Activated naive CD4-positive, alpha-beta T cell treated with Interleukin-2 at 50 U/mL for 16 hours (primary cell): ENCODE measurements at places on chromosomes 16 and 17.

- no peak for DNase-seq
Observed at GRCh38 chr17:78249818-78250806, 18.7 kb downstream of the TMEM235 start.

GRCh38 chr17:41439375-41439774, 1.4 kb downstream of the KRT38 start:
- no peak for DNase-seq

GRCh38 chr17:76904116-76904515, 35.9 kb downstream of the MGAT5B start:
- no peak for DNase-seq

GRCh38 chr17:58233543-58233942, 4.8 kb upstream of the LPO start:
- DNase-seq = no peak

DNA sequence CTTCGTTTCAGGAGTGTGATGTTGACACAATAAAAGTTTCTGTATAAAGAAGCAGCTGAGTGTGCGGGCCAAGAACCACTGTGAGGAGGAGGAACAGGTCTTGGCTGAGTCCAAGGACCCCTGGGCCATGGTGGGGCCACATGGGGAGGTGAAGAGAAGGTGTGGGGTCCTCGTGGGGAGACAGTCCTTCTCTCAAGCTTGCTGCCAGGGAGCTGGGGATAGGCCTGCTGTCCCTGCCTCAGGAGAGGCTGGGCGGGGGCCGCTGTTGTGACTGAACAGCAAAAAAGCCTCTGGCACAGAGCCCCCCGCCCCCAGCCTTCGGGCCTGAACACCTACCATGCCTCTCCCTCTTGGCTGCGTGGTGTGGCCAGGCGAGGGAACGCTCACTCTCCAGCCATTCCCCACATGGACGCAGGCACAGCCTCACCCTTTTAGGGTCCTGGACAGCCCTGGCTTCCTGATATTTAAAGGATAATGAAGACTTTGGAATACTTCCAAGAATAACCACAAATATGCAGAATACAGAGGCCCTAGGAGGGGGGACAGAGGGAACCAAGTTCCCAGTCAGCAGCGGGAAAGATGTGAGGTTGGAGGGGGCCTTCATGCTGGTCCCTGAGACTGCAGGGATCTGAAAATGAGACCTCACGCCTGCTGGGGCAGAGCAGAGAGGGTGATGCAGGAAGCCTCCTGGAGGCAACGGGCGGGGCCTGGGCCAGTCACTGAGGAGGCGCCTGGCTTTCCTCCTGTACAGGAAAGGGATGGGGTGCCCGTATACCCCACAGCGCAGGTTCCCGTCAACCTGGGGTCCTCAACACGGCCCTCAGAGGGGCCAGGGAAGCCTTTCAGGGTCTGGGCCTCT, 100.0 kb upstream of the CREBBP start:
- no peak for DNase-seq

GRCh38 chr16:29809031-29809747, 2.8 kb upstream of the PRRT2 start:
- no peak for DNase-seq

DNA sequence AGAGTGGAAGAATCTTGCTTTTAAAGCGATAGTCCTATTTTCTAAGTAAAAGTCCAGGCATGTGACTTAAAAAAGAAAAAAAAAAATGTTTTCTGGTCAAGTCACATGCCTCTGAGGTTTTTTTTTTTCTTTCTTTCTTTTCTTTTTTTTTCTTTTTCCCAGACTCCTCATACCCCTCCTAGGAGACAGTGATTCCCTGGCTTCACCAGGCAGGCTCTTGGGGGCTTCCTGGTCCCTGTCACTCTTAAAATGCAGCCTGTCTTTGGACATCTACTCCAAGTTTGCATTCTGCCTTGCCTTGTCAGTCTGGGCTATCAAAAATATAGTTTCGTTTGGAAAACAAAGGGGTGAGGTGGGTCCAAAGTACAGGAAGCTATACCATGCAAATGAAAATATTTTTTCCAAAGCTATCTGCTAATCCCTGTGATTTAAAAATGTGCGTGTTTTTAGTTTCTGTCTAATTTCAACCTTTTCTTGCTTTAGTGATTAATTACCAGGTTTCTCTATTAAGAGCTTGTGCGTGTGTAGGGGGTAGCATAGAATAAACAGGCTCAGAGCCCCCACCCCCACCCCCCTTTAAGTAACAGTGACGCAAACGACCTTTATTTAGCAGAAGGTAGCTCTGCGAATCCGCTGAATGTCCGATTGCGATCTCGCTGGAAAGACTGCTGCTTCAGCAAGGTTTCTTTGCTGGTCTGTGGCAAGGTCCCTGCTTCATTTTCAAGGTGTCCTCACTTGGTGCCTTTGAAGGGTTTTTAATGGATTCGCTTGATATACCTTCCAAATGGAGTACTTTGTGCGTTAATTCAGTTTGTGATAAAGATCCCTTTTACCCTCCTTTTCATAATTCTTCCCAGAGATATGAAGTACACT, 510.2 kb downstream of the WWOX start:
- no peak for DNase-seq

GRCh38 chr17:56319531-56319930, 166.3 kb downstream of the ANKFN1 start:
- no peak for DNase-seq

GRCh38 chr17:31580706-31581490, 189.4 kb downstream of the RAB11FIP4 start:
- DNase-seq = no peak

DNA sequence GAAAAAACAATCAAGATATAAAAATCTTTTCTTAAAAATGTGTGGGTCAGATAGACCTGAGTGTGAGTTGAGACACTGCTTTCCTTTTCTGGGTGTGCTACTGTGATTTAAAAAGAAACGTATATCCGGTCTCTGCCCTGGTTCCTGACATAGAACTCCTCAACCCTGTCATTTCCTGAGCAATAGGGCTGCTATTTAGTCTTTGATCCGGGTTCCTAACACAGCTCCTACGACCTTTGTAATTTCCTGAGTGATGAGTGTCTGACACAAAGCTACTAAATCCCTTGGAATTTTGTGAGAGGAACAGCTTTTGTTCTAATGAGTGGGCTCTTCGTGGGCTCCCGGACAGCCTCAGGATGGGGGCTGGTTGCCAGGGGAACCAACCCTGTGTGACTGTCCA, 93.9 kb upstream of the FA2H start:
- DNase-seq = no peak

- no peak for DNase-seq
Observed at GRCh38 chr17:34082404-34082803, 172.7 kb upstream of the CCL2 start.

DNA sequence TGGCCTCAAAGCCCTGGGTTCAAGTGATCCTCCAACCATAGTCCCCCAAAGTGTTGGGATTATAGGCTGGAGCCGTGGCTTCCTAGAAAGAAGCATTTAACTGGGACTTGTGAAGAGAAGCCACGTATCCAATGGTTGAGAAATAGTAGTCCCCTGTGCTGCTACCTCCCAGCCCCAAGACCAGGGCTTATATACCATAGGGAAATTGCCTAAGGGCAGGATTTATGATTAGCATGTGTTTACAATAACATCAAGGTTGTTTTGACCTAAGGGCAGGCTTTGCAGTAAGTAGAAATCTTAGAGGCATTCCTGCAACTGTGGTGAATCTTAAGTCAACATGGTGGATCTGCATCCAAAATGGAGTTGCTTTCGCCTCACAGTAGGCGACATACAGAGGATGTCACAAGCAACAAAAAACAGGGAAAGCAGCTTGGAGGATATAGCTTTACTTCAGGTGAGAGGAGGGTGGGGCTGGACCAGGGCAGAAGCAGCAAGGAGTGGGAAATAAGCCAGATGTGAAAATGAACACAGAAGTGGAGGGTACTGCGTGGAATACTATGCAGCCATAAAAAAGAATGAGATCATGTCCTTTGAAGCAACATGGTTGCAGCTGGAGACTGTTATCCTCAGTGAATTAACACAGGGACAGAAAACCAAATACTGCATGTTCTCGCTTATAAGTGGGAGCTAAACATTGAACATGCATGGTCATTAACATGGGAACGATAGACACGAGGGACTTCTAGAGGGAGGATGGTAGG, 18.7 kb upstream of the NSMCE1 start:
- DNase-seq = no peak

DNA sequence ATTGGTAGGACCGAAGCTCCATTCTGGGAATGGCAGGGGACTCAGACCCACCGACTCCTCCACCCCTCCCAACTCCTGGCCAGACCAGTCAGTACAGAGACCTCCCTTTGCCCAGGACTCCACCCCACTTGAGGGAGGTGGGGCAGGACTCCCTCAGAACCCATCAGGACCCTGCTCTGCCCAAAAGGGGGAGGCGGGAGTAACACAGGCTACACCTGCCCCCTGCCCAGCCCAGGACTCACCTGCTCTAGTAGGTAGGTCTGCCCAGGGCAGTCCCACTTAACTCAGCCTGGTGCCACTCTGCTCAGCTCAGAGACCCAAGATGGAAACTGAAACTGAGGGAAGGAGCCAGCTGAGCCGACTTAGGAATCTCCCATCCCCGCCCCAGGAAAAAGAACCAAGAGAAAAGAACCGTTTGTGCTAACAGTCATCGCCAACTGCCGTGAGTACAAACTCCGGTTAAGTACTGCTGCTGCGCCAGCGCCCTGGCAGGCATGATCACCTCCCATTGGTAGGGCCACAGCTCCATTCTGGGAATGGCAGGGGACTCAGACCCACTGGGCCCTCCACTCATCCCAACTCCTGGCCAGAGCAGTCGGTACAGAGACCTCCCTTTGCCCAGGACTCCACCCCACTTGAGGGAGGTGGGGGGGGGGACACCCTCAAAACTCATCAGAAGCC, 503 bp downstream of the DHX58 start:
- no peak for DNase-seq
